ENCODE measurements at places on chromosomes 2 and 18.

DNA sequence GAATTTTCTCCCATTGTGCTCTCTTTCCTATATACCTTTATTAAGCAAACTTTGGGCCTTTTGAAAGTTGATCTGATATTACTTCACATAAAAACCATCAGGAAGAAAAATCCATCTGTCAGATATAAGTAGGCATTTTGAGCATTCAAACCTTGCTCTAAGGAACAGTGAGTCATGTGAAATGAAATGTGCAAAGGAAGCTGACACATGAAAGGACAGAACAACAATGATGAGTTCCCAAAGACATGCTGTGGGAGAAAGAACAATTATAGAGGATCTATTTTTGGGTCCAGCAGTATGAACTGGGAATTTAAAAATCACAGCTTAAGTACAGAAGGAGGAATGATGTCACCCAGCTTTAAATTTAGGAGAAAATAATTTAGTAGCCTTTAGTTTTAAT, 18.1 kb downstream of the CALCRL start:
- DNase-seq: no peak

GRCh38 chr18:11899063-11899462, 9.1 kb downstream of the MPPE1 start:
- peak; percentile 14 for DNase-seq

DNA sequence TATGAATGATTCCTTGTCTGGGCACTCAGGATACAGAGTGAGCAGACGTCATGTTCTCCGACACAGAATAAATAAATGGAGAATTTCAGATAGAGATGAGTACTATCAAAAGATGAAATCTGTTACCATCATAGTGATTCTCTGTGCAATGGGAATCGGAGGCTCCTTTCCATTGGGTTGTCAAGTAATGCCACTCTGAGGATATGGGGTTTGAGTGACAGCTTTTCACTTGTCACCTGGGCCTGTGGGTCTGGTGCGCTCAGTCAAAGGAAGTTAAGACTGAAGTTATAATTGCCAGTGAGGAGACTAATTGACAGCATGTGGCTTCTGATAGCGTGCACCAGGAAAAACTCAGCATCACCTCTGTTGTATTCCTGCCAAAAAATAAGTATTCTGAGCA, 387.2 kb downstream of the SOX11 start:
- no peak for DNase-seq

DNA sequence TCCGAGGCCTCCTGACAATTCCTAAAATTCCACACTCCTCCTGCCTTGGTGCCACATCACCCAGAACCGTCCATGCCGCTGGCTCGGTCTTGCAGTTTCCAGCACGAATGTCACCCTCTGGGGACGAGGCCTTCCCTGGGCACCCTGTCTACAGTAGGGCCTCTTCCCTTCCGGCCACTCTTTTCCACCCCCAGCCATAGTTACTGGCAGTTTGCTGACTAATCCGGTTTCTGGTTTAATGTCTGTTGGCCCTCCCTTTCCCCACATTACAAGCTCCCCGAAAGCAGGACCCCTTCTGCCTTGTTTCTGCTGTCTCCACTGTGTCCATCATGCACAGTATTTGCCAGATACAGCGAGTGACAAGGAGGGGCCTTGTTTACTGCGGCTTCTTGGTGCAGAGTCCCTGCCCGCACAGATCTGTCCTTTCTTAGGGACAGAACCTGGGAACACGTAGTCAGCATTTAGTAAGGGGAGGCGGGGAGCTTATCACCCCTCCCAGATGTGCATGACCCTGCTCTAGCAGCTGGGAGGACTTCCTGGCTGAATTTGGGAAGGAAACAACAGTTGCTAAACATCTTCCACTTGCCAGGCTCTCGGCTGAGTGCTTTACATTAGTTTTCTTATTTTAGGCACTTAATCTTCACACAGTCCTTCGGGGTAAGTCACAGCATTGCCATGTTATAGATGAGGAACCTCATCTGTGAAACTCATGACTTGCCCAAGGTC, 23.6 kb upstream of the CATIP start:
- DNase-seq: peak; percentile 96

DNA sequence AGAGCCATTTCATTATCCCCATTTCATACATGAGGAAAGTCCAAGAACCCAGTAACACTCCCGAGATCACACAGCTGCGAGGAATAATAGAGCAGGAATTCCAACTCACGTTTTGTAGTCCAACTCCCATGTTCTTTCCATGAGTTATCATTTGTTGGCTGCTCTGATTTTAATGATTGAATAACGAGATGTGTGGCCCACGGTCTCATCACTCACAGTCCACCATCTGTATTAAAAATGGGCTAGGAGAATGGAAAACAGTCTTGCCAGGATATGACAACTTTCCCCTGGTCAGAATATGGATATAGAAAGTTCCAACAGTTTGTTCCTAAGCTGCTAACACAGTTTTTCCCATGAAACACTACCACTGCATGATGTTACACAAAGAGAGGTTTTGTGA, 147.5 kb downstream of the METTL4 start:
- no peak for DNase-seq

DNA sequence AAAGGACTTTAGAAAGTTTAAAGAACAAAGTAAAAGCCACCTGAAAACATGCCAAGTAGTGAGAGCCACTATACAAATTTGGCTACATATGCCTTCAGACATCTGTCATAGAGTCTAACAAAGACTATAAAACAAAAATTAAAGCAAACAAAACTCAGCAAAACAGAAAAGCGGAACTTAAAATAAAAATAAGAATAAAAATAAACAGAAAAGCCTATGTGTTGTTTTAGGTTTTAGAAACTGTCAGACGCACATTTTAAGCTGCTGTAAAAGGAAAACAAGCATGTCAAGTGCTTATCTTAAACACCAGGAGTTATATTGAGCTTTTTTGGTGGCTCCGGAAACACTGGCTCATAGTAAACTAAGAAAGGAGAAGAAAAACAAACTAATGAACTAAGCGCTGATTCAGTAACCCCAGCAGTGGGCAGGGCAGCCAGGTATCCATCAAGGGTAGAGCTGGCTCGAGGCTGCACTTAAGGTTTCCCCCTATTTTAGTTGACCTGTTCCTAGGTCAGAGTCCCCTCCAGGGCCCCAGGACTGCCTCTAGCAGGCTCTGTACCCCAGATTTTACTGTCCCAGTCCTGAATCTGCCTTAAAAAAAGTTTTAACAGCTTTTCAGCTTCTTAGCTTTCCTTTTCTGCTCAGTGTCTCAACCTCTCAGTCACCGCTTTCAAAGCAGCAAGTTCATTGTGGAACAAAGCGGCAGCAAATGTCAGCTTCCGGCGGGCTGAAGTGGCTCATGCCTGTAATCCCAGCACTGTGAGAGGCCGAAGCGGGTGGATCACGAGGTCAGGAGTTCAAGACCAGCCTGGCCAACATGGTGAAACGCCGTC, 15.4 kb upstream of the RMC1 start:
- peak; percentile 12 for DNase-seq

- DNase-seq: no peak
Measured at GRCh38 chr2:10877651-10878111, 34.1 kb upstream of the KCNF1 start.

GRCh38 chr18:7301094-7301493, 70.2 kb downstream of the LRRC30 start:
- DNase-seq: no peak

GRCh38 chr2:235002198-235003095, 50.6 kb downstream of the SH3BP4 start:
- DNase-seq: no peak

GRCh38 chr2:46268196-46268595, 29.0 kb upstream of the EPAS1 start:
- peak; percentile 79 for DNase-seq

DNA sequence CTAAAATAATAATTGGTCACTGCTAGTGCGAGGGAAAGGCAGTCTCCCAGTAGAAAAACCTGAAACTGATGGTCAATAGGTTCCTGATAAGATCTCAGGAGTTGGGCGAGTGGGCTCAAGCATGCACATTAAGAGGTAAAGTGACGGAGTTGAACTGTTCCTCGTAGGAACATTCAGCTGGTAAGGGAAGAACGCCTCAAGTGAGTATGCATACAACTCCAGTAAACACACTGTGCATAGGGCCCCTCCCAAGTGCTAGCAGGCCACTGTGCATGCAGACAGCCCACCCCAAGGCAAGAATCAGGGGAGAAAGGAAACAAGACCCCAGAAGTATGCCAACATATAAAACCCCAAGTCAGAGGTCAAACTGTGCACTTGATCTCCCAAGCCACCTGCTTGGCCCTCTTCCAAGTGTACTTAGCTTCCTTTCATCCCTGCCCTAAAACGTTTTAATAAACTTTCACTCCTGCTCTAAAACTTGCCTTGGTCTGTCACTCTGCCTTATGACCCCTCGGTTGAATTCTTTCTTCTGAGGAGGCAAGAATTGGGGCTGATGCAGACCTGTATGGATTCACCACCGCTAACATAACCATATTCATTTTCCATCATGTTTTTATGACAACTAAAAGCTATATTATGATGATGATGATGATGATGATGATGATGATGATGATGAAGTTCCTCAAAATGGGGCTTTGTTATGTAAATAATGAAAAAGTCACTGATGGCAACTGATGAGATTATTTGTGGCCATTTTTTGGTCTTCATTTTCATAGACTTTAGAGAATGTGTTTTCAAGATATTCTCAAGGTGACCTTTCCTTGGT, 118.0 kb upstream of the RAB27B start:
- DNase-seq: no peak

DNA sequence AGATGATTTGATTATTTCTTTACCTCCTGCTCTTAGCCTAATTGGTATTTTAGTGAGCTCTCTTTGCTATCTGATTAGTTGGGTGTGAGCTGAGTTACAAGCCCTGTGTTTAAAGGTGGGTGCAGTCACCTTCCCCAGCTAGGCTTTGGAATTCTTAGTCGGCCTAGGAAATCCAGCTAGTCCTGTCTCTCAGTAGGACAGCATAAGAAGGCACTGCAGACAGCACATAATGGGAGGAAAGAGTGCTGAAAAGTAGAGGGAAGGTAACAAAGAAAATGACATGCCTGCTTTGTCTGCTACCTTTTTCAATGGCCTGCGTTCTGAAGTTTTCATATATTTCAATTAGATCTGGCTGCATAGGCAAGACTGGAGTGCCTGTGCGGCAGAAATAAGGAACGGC, 1794.0 kb upstream of the CELF4 start:
- DNase-seq: no peak

DNA sequence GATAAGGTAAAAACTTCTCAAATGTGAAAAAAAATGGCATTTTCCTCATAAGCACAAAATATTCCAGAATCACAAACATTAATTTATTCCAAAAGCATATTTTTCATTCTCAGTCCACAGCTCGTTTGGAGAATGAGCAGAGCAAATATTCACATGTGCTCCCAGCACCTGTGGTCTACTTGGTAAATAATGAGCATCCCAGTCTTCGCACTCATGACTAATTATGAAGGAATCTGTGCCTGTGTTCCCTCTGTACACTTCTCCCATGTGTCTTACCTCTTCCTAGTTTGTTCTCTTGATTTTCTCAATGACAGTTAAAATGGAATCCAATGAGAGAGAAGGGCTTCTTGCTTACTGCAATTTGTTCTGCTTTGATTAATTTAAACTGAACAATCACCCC, 671.0 kb upstream of the SOX11 start:
- no peak for DNase-seq

- DNase-seq: no peak
Measured at GRCh38 chr18:28078298-28078697, 98.6 kb downstream of the CDH2 start.

DNA sequence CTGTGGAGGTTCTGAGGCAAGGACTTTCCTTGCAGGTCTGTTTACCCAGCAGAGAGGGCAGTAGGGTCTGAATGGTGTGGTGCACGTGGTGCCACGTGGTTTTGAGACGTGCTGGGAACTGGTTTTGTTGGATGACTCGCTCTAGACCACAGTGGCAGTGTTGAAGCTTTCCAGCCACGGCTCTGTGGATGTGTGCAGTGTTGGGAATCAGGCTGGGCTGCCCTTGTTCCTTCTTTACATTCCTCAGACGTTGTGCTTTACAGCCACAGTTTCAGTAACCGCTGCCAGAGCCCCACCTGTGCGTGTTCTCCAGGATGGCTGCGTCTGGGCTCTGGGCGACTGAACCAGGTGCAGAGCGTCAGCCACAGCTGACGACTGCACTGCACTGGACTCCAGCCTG, 8.2 kb downstream of the CTDP1 start:
- no peak for DNase-seq

DNA sequence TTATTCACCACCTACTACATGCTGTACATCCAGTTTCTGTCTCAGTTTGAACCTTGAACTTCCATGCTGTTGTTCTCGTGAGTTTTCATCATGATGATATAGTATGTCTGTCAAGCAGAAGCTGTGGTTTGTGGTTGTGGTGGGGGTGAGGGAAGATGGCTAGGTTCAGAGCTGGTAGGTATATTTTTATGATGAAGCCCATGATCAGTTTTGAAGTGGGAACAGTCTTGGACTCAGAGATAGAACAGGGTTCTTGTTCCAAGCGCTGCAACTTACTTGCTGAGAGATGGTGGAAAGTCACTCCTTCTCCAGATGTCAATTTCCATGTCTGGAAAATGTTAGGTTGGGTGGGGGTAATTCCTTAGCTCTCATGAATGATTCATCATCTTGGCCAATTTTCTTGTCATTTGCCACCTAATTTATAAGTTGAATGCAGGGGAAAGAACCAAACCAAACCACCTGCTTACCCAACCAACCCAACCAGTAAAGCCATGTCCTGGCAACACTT, 21.6 kb downstream of the PMAIP1 start:
- peak; percentile 50 for DNase-seq

Measured in AML-193 (cell line).